Activated CD4-positive, alpha-beta T cell treated with anti-CD3 and anti-CD28 coated beads for 36 hours (primary cell): ENCODE measurements at places on chromosomes 7 and 10. TPM values are rescaled to one million over a fixed set of nuclear protein-coding genes. Genes with fewer than 3 reads are reported as not detected.

LIPF gene
- total RNA-seq: not detected

DNA sequence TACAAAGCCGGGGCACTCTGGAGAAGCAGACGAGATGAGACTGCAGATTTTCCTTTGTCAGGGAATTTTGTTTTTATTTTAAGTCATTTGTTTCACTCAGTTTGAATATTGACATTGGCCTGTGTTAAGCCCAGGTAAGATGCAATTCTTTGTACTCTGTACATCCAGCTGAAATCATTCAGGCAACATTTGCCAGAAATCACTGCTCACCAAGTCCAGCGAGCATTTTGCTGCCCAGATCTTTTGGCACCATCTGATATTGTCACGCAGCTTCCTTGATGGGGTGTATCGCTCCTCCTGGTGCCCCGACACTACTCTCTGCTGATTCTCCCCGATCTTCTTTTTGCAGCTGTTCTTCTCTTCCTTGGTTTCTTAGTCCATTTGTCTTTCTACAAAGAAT is 261.7 kb downstream of the GALNT17 start:
- no peak overlapping the region for H3K4me3 ChIP-seq
- H3K27ac ChIP-seq: no peak overlapping the region
- H3K4me1 ChIP-seq: no peaks in the 10 kb centered on the region

- peaks cover 61% of the 10 kb centered on the region for H3K4me1 ChIP-seq
- H3K27me3 ChIP-seq: no peaks in the 10 kb centered on the region
- peak; percentile 68 for DNase-seq
- H3K4me3 ChIP-seq: peak overlapping the region; percentile 21
These were observed 104.9 kb downstream of the CDK6 start for GRCh38 chr7:92731335-92732063.

DNA sequence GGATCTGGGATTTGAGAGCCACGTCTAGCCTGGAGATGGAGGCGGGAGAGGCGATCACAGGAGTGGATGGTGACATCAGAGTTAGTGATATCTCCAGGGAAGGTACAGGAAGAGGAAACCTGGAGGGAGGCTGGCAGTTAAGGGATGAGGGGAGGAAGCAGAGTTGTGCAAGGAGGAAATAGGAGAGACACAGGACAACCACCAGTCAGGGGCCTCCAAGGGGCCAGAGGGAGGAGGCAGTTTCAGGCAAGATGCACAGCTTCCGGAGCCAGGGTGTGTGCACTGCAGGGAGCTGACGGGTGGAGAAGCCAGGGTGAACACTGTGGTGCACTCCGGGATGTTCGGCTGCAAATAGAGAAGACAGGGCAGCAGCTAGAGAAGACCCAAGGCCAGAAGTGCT is 141.2 kb downstream of the GLI3 start:
- H3K27ac ChIP-seq: no peak overlapping the region
- DNase-seq: no peak
- H3K36me3 ChIP-seq: no peaks in the 10 kb centered on the region

- H3K4me3 ChIP-seq: no peak overlapping the region
- H3K27me3 ChIP-seq: peaks cover 15% of the 10 kb centered on the region
- no peak for DNase-seq
- H3K4me1 ChIP-seq: no peaks in the 10 kb centered on the region
- no peaks in the 10 kb centered on the region for H3K36me3 ChIP-seq
- H3K27ac ChIP-seq: no peak overlapping the region
These were observed 135.0 kb downstream of the DYNC1I1 start for GRCh38 chr7:95907337-95907736.

DNA sequence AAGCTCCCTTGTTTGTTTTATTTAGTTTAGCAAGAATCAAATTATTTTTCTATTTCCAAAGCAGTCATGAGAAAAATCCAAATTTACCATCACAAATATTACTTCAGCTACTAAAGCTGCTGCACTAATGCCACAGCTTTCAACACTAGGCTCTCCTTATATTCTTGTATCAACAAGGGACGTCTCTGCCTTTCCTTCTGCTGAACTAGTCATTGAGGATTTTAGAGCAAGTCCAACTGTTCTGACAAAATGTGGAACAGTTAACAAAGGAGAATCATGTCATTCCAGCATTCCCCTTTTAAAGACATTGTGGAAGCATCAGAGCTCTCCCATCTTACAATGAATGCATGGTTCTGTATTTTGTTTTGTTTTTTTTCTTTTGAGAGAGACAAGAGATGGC is 28.6 kb downstream of the FAM13C start:
- DNase-seq: no peak
- no peaks in the 10 kb centered on the region for H3K36me3 ChIP-seq
- no peak overlapping the region for H3K27ac ChIP-seq
- H3K4me1 ChIP-seq: no peaks in the 10 kb centered on the region
- H3K4me3 ChIP-seq: no peak overlapping the region

- H3K36me3 ChIP-seq: no peaks in the 10 kb centered on the region
- H3K27ac ChIP-seq: no peak overlapping the region
- no peak overlapping the region for H3K4me3 ChIP-seq
- peaks cover 4% of the 10 kb centered on the region for H3K27me3 ChIP-seq
These were observed 469.8 kb downstream of the KIF20B start for GRCh38 chr10:90171014-90171722.

DNA sequence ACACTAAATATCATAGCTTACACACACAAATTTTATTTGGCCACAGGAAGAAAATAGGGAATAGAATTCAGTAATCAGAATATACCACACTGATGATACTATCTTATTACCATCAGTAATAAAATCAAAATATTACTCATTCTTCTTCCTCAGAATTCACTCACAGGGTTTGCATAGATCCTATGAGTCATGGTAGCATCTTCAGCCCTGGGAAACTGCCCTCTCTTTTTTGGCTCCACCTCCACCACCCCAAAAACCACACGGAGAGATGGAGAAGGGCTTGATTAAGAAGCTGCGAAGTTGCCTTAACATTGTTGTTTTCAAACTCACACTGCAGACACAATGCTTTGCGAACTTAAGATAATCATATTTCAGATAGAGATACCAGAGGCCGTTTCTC is 154.1 kb upstream of the AHR start:
- H3K27ac ChIP-seq: peak overlapping the region; percentile 83
- peaks cover 2% of the 10 kb centered on the region for H3K27me3 ChIP-seq
- DNase-seq: peak; percentile 79
- peaks cover 51% of the 10 kb centered on the region for H3K4me1 ChIP-seq

DNA sequence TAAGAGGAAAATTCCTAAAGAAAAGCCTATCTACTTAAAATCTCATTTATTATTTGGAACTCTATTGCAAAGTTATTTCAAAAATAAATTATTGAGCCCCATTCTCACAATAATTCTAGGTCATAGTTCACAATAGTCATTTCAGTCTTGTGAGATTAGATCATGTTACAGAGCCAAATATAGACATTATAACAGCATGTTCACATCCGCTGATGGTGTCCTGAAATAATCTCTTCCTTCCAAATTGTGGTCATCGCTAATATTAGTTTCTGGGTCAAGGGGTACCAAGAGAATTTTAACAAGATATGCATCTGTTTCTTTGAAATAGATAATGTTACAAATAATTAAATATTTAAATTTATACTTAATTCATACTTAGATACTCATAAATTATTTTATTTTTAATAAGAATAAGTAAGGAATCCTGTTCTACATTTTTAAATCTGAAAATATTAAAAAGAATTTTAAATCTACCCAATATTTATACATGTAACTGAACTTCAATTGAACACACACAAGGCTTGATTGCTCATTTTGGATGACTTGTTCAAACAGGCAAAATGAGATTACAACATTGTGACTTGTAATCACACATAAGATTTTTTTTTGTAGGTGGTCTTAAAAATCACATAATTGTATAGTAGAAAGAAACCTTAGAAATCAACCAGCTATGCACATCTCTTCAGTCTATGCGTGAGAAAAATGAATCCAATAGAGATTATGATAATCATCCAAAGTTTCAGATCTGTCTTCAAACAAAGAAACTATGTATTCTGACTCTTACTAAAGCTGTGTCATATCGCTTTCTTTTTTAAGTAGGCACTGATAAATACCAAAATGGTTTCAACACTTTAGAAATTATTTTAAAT is 13.1 kb downstream of the GNAT3 start:
- H3K27me3 ChIP-seq: no peaks in the 10 kb centered on the region
- no peak overlapping the region for H3K4me3 ChIP-seq
- no peaks in the 10 kb centered on the region for H3K4me1 ChIP-seq
- H3K27ac ChIP-seq: no peak overlapping the region
- no peaks in the 10 kb centered on the region for H3K36me3 ChIP-seq
- DNase-seq: no peak
